ENCODE measurements at places on chromosomes 16 and 17.

- DNase-seq: no peak
Observed at GRCh38 chr17:3544365-3544764, 13.2 kb downstream of the TRPV3 start.

- peak; percentile 91 for DNase-seq
Observed at GRCh38 chr16:20300312-20301097, 26.8 kb downstream of the GP2 start.

DNA sequence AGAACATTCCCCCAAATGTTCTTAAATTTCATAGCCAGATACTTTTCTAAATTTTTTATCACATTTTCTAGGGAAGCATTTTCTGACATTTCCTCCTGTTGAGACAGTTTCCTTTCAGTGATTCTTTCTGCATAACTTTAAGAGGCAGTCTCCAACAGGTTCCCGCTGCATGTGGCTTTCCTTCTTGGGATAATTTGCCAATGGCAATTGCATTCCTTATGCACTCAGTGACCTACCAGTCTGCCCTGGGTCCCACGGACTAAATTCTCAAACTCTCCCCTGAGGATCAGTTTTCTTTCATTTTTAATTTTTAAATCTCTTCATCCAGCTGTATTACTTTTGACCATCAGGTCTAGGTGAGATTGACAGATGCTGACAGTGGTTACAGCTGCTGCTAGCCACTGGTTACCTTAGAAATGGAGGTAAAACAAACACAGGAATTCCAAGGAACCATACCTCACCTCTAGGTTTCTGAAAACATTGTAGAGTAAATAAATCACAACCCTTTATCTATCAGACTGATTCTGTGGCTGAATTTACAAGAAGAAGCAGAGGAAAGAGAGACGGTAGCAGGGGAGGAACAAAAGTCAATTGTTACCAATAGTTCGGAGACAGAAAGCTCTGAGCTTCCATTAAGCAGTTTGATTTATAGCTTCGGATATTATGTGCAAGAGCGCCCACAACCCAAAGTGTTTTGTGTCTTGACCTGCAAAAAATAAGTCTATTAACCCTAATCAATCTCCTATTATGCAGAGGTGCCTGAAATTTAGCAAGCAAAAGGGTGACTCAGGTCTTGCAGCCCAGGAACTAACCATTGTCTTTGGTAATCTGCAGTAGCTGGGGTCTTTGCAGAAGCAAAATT, 216.0 kb downstream of the PMP22 start:
- DNase-seq: no peak

- DNase-seq: no peak
Observed at GRCh38 chr16:66081775-66082366, 284.6 kb upstream of the CDH5 start.

DNA sequence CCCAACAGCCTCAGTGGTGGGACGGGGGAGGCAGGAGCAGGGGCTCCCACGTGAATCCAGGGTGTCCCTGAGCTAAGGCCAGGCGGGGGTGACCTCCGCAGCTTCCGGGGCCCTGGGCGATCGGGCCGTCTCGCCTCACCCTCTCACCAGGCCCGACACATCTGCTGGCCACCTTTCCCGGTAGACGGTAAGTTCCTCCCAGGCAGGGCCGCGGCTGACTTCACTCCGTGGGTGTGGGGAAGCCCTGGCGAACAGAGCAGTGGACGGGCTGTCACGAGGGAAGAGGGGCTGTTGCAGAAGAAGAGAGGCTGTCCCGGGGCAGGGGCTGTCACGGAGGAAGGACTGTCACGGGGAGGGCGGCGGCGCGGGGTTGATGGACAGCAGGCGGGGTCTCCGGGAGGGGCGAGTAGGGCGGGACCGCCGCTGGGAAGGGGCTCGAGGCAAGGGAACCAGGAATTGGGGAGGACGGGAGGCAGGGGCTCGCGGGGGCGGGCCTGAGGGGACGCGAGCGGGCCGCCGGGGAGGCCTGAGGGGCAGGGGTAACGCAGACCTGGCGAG, 498 bp downstream of the PKMYT1 start:
- DNase-seq: no peak

DNA sequence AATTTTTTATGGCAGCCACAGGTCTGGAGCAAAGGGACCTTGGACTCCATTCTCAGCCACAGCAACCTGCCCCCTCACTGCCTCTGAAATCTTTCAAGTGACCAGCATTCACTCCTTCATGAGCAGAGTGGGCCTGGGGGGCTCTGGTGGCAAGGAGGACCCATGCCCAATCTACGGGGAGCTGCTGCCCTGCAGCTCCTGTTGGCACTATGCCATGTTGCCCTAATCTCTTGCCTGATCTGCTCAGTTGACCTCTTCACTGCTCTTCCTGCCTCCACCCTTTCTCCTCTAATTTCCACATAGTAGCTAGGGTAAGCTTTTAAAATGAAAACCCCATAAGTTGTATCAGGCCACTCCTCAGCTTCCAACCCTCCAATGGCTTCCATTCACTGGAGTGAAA, 2.9 kb upstream of the PRKCB start:
- DNase-seq: no peak

GRCh38 chr17:76092526-76093413, 10.8 kb downstream of the EXOC7 start:
- DNase-seq: no peak

All from NCI-H1092 treated with DMSO at 0.1 percent for 48 hours (cell line).